ENCODE measurements at places on chromosomes 2 and 18.

- DNase-seq = no peak
Measured at GRCh38 chr18:44788334-44788733, 107.6 kb downstream of the SETBP1 start.

DNA sequence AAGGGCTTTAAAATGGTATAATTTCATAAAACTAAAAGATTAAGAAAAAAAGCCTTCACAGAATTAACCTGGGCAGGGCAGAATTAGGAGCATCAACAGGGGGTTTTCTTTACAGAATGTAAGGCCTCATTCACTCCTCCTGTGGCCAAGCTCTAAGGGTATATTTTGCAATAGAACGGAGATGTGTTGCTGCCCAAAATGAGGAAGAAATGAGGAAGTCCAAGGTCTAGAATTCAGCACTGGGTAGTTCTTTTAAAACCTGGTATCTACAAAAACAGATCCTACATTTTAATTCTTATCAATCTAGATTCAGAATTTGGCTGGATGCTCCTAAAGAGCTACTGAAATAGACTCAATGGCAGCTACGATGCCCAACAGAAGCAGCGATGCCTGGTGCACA lies 101.8 kb downstream of the AKAIN1 start:
- DNase-seq = no peak

DNA sequence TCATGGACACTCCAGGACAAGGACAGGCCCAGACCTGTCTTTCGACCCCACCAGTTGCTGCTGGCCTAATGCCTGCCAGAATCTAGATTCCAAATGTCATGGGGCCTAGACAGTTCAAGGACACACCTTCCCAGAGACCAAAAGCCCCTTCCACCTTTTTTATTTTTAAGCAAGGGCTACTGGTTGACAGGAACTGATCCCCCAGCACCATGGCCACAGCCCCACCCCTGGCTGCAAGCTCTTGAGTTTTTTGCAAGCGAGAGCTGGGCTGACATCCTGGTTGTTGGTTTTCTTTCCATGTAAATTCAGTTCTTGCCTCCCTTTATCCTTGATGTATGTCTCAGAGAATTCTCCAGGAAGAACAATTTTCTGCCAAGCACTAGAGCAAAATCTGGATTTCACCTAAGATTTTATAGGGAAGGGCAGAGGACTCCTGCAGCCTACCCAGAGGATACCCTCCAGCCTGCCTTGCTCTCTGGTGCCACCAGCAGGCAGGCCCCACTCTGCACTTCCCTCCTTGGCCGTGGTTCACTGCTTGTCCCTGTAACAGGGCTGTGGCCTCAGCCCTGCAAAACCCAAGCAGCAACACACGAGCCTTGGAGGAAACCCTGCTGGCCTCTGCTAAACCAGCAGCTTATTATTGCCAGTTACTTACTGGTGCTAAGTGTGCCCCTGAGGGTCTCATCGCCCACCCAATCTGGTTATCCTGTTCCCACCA lies 97.7 kb downstream of the TWIST2 start:
- DNase-seq = no peak

DNA sequence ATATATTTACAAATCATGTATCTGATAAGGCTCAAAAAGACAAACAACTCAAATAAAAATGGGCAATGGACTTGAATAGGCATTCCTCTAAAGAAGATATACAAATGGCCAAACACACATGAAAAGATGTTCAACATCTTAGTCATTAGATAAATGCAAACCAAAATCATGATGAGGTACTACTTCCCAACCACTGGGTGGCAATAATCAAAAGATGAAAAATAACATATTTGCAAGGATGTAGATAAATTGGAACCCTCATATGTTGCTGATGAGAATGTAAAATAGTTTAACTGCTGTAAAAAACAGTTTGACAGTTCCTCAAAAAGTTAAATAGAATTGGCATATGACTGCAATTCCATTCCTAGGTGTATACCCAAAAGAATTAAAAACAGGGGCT lies 132.3 kb downstream of the TTC32 start:
- DNase-seq = no peak

DNA sequence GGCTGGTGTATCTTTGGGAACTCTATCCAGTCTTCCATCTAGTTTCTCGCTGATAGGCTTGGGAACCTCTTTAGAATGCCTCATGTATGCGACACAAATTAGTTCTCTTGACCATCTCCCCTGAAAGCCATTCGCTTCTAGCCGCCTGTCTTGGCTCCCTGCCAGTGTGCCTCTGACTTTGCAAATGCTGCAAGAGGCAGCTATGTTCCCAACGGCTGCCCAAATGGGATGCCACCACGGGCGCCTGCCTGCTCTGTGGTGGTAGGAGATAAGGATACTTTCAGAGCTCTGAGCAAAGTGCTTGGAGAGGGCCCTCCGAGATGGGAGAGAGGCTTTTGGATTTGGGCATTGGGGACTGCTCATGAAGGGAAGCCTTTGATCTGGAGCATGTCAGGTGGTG lies 77.7 kb upstream of the IGFBP5 start:
- DNase-seq = no peak

- no peak for DNase-seq
Measured at GRCh38 chr2:24123922-24124580, 782 bp downstream of the FAM228B start.

- DNase-seq = no peak
Measured at GRCh38 chr2:38552259-38552658, 50.5 kb downstream of the HNRNPLL start.

GRCh38 chr18:37452682-37453385 lies 112.8 kb downstream of the CELF4 start:
- DNase-seq = no peak

- DNase-seq = no peak
Measured at GRCh38 chr2:137775529-137775928, 188.7 kb upstream of the HNMT start.

GRCh38 chr18:26710470-26711096 lies 154.9 kb downstream of the AQP4 start:
- DNase-seq = no peak

DNA sequence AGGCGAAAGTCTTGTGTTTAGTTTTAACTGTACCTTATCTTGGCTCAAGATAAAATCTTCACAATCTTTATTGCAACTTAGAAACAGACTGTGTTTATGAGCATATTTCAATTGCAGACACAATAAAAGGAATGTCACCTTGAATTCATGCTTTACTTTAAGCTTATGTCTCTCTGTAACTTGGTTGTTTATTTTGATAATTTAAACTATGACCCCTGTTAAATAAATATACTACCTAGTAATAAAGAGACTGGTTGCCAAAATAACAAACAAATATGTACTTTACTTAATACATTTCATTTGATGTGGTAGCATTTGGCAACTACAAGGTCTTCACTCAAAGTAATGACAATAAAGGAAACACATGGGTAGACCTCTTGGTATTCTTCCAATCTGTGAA lies 202.6 kb downstream of the KCNJ3 start:
- no peak for DNase-seq

- DNase-seq = no peak
Measured at GRCh38 chr2:174824068-174824467, 59.8 kb upstream of the CHRNA1 start.

- DNase-seq = no peak
Measured at GRCh38 chr18:24559526-24559925, 99.1 kb downstream of the HRH4 start.

- no peak for DNase-seq
Measured at GRCh38 chr2:39484206-39484605, 47.1 kb upstream of the MAP4K3 start.

DNA sequence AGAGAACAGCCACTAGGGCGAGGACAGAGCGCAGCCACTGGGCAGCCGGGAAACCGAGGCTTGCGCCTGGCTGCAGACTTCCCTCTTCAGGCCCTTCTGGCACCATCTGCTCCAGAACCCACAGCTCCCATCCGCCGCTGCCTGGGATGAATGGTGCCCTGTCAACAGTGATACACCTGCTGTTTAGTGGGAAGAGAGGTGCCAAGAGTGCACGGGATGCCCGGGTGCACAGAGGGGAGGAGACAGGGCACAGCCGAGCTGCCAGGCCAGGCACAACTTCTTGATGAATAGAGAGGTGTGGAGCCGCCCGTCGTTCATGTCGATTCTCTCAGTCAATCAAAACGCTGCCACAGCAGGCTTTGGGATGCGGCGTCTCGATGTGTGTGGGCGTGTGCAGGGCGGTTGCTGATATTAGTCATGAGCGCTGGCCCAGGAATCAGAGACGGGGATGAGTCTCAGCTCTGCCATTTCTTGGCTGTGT lies 39.5 kb downstream of the RRM2 start:
- no peak for DNase-seq

- no peak for DNase-seq
Measured at GRCh38 chr2:109630441-109631430, 16.6 kb downstream of the SOWAHC start.

DNA sequence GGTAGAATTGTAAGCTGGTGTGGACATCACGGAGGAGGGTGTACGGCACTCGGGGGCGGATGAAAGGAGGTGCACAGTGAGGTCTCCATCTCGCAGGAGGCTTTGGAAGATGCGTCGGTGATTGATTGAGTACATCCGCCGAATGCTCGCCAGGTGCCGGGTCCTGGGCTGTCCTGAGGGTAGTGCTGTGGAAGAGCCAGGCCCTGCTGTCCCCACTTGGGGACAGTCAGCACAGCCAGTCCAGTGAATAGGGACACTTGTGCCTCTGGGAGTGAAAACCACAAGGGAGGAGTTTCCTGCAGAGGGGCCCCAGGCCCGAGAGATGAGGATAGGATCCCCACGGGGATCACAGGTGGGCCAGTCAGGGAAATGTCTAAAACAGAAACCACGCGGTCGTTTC lies 28.1 kb downstream of the MLPH start:
- DNase-seq = no peak

- no peak for DNase-seq
Measured at GRCh38 chr2:235127931-235128330, 176.1 kb downstream of the SH3BP4 start.

- DNase-seq = no peak
Measured at GRCh38 chr2:103959174-103960128, 894.5 kb upstream of the POU3F3 start.

- DNase-seq = no peak
Measured at GRCh38 chr2:95698146-95698545, 106.3 kb downstream of the TRIM43 start.

- DNase-seq = no peak
Measured at GRCh38 chr18:9173770-9174233, 37.2 kb downstream of the ANKRD12 start.

DNA sequence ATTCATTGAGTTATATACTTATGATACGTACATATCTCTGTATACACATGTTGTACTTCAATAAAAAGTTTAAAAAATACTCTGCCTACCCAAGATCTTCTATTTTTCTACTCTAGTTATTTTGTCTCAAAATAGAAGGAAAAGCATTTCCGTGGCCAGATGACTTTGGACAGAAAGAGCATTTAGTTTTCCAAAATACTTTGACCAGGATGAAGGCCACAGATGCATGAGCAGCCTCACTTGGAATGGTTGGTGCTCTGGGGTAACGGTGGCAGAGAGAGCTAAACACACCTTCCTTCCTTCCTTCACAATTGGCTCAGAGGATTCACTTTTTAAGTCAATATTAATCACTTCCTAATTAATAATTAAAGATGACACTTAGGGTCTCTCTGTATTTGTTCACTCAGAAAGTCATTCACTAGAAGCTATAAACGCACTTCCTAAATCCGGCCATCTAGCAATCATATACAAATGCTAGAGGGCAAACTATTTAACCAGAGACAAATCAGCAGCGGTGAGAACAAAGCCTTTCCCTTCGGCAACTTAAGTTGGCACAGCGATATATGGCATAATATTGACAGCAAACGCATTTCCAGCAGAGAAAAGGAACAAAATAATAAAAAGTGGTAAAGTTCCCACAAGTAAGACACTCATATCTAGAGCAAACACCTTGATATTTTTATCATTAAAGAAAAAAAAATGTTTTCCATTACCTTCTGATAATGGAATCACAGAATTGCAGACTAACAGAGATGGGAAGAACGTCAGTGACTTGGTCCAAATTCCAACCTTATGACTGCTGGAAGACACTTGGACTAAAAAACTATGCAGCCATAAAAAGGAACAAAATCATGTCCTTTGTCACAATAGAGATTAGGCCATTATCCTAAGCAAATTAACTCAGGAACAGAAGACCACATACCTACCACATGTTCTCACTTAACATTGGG lies 55.9 kb upstream of the NARS1 start:
- DNase-seq = no peak

- DNase-seq = no peak
Measured at GRCh38 chr2:68831686-68832232, 39.4 kb downstream of the BMP10 start.

DNA sequence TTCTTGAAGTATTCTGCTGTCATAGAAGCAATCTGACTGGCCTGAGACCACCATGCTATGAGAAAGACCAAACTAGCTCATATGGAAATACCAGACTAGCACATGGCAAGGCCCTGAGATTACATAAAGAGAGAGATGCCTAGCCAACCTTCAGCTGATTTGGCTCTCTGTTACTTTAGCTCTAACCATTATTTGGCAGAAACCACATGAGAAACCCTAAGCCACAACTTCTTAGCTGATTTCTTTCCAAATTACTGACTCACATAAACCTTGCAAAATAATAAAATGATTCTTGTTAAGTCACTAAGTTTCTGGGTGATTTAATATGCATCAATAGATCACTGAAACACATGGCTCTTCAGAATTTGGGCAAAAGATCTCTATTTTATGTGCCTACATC lies 295.0 kb upstream of the ZNF521 start:
- DNase-seq = no peak

GRCh38 chr2:58540681-58541080 lies 299.6 kb upstream of the FANCL start:
- DNase-seq = no peak

DNA sequence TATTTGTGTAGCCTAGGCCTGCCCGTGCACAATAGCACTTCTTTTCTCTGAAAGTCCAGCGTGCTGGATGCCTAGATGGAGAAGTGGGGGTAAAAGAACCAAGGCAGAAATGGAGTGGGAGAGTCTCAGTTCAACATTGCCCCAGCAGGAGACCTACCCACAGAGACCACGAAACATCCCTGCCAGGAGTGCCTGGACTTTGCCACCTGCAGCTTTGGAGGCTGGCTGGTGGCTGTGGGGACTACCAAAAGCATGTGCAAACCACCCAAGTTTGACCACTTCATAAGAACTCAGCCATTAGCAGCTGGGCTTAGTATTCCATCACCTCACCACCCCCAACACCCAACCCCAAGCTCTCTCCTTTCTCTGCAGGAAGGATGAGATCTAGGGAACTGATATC lies 416.9 kb upstream of the ID2 start:
- no peak for DNase-seq

DNA sequence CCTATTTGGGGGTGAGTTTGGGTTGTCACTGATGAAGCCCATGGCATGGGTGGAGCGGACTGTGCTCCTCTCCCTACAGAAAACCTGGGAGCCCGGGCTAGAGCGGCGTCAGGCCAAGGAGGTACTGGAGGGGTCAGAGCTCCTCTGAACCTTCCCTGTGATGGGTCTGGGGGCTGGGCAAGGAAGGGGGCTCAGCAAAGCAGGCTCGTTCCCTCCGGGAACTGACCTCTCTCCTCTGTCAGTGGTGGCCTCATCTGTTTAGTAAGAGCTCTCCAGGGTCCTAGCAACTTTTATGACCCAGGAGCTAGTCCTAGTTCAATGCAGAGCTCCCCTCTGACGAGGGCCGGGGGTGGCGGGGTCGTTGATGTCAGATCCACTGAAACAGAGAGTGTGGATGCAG lies 62.4 kb upstream of the OTOF start:
- no peak for DNase-seq

Data from CD4-positive, alpha-beta T cell treated with Interleukin-1 beta for 1 hour (primary cell).